AG08396 (cell line): ENCODE measurements at places on chromosomes 1 and 21.

DNA sequence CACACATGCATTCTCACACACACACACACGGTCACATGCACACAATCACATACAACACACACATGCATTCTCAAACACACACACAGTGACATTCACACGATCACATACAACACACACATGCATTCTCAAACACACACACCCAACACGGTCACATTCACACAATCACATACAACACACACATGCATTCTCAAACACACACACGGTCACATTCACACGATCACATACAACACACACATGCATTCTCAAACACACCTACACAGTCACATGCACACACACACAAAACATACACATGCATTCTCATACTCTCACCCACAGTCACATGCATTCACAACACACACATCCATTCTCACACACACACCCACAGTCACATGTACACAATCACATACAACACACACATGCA, 135.0 kb downstream of the CASZ1 start:
- DNase-seq = no peak

- no peak for DNase-seq
Observed at GRCh38 chr1:203265541-203265940, 36.1 kb upstream of the CHIT1 start.

- no peak for DNase-seq
Observed at GRCh38 chr1:3762151-3762872, 10.1 kb downstream of the CCDC27 start.

GRCh38 chr1:156229809-156230472, 12.0 kb upstream of the BGLAP start:
- no peak for DNase-seq

DNA sequence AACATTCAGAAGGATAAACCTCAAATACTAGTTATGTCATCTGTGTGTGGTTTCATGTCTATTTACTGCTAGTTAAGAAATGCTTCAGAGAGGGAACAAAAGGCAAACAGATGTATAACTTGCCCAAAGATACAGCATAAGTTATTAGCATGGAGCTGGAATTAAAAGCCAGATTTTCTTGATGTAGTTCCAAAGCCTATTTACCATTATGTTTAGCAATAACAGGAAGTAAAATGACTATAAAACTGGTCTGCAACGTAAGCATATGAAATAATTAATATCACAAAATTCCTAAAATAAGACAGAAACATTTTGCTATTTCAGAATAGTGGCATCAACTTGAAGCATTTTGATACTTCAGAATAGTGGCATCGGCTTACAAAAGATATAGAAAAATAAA, 1232.8 kb downstream of the NCAM2 start:
- no peak for DNase-seq

DNA sequence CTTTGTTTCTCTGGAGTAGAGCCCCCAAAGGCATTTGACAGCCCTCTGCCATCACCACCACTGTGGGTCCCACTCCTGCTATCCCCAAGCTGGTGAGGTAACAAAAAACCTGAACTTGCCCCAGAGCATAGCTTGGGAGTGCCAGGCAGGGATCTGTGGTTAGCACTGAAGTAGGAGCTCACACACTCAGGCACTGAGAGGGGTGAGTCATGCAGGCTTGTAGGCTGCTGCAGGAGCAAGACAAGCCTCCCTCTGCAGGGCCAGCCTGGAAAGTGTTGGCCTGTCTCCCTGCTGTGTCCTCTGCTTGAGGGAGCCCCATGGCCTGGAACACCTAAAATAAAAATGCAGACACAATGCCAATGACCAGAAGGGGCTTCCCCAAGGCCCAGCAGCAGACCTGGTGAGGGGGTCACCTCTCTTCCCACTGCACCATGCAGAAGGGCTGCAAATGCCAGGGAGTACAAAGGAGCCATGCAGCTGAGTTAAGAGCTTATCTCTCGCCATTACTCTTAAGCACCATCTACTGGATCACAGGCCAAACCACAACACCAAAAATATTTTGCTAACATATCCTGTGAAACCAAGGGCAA, 108.9 kb upstream of the POGK start:
- DNase-seq = peak; percentile 6

DNA sequence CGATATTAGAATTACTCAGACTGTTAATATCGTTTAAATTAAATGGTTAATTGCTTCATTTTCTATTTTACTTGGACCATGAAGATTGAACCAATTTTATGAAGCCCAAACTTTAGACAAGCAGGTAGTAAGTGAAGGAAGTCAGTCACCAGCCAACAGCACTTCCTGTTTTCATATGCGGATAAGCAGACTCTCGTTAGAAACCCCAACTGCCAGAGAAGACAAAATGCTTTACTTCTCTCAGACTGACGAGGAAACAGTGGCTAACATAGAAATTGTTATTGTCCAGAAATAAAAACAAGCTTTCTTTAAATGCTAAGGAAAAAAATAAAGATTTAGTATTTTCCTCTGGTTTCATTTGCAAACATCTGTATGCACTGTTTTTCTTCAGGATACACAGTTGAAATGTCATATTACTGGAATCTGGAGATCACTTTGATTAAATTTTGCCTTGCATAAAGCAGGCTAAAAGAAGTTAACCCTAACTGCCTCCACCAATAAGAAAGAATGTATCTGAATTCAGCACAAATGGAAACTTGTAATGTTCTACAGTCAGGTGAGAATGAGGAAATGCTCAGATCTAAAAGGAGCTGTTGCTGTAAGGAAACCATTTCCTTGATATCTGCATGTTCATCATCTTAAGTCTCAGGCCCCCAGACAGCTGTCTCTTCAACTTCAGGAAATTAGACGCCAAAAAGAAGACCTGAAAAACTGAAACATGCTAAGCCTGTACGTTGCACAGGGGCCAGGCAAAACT, 129.8 kb upstream of the SAMSN1 start:
- DNase-seq = no peak

GRCh38 chr1:213244664-213245091, 193.6 kb downstream of the RPS6KC1 start:
- peak; percentile 28 for DNase-seq

DNA sequence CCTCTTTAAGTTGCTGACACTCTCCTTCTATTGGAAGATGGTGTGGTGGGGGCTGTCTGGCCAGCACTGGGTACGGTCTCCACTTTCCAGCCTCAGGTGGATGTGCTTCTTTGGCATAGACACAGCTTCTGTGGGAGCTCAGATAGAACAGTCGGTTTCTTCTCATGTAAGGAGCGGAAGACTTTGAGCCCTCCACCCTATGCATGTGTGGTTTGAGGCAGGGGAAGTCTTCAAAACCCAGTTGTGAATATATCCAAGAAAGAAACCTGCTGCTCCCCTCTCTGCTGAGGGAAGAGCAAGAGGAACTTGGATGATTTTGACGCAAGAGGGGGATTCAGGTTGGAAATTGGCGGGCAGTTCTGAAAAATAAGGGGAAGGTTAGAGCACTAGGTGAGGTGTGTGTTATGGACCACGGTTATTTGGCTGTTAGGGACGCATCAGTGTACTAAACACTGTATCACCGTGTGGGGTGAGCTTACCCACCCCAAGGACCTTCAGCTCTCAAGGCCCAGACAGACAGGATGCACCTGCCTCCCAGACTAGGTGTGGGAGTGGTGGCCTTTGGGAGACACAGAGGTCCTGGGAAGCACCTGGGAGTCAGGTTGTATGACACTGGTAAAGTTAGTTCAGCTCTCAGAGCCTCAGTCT, 36.2 kb downstream of the IL6R start:
- DNase-seq = no peak

DNA sequence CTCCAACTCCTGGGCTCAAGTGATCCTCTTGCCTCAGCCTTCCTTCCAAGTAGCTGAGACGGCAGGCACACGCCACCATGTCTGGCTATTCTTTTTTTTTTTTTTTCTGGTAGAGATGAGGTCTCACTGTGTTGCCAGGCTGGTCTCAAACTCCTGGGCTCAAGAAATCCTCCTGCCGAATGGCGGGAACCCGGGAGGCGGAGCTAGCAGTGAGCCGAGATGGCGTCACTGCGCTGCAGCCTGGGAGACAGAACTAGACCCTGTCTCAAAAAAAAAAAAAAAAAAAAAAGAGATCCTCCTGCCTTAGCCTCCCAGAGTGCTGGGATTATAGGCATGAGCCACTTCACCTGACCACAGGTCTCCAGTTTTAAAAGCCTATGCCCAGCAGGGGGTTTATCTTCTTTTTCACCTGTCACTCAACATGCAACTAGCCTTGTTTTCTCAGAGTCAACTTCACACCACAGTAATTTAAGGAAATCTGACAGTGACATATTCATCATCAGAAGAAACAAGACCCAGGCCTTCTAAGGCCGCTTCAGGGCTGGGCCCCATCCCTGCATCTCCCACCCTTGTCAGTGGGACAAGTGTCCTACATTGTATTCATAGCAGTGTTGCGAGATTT, 38.3 kb upstream of the GALNT2 start:
- no peak for DNase-seq

DNA sequence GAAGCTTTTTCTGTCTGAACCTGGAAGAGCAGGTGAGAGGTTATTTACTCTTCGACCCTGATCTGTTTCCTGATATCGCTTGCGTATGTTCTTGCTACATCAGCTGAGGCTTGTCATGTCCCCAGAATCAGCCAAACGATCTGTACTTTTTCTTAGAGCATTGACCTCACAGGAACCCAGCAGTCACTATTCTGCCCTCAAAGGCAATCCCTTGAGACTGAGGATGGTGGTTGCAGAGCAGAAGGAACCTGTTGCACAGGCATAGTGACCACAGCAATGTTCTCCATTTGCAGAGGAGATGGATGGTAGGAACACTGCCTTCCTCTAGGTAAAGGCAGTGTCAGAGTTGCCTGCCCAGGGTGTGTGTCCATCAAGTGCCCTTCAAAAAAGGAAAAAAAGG, 11.3 kb upstream of the LACTBL1 start:
- DNase-seq = no peak

DNA sequence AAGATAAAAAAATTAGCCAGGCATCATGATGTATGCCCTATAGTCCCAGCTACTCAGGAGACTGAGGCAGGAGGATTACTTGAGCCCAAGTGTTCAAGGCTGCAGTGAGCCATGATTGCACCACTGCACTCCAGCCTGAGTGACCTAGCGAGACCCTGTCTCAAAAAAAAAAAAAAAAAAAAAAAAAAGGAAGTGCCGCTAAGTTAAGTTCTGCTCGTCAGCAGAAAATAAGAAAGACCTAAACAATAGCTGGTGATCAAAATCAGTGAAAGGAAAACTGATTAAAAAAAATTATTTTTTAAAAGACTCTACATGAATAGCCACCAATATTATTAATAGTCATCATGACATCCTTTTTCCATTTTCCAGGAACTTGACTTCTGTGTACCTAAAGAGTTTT, 44.2 kb upstream of the MTR start:
- DNase-seq = no peak

DNA sequence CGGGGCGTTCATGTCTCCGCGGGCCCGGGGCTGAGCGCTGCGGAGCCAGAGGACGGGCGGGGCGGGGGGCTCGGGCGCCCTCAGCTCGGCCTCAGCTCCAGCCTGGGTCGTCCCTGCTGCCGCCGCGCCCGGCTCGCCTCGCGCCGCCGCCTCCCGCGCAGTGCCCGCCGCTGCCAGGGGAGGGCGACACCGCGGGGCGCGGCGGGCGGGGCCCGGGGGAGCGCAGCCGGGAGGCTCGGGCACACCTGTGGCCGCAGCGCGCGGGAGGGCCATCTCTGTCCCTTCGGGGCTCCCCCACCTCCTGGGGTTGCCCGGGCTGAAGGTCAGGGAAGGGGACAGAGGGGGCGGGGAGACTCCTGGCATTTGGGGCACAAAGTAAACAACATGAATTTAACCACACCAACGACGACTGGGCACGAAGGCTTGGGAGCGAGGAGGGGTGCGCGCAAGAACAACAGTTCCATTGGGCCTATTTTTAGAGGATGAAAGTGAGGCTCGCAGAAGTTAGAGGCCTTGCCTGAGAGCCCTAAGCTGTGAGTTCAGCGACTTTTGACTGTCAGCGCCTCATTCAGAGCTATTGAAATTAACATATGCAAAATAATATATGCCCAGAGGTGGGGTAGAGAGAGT, at the start of gene FAM131C:
Gene FAM131C, minus strand, starts transcription at position 162 of the 630 bp plus-strand sequence. CDS start 209 bp downstream, outside the sequence.
- DNase-seq = peak; percentile 88

- DNase-seq = no peak
Observed at GRCh38 chr1:192066202-192066601, 92.1 kb upstream of the RGS18 start.

DNA sequence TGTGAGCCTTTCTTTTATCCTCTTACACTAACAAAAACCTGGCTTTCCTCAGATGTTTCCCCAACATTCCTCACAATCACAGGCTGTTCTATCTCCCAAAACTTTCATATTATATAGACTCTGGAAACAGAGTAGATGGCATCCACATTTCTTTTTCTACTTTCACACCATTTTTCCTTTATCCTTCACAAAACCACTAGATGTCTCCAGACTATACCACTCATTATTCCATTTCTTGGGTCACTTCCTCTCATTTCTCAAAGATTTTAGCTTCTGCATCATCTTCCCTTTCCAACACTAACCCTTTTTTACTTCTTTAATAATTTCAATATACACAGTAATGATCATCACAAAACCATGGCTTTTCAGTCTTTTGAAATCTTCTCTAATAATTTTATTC, 286.0 kb upstream of the DEPDC1 start:
- no peak for DNase-seq

DNA sequence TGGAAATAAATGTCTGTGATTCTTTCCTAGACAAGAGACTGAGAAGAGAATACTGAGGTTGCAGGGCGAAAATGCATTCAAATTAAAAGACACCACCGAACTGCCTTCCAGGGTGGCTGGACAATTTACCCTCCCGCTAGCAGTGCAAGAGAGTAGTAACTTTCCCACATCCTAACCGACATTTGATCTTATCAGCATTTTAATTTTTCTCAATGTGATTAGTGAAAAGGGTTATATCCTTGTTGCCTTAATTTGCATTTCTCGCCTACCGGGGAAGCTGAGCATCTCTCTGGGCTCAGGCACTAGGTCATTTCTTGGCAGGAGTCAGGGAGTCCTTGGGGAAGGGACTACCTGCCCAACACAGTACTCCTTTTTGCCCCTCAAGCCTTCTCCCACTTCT, 2.8 kb downstream of the TNFRSF8 start:
- DNase-seq = no peak
